ENCODE measurements at places on chromosomes 11 and 22. TPM values are rescaled to one million over a fixed set of nuclear protein-coding genes. Genes with fewer than 3 reads are reported as not detected.
A peak's percentile ranks its signal among the peaks of the same experiment; 100 is the strongest.

CCDC73 gene
- total RNA-seq, result not detected

DNA sequence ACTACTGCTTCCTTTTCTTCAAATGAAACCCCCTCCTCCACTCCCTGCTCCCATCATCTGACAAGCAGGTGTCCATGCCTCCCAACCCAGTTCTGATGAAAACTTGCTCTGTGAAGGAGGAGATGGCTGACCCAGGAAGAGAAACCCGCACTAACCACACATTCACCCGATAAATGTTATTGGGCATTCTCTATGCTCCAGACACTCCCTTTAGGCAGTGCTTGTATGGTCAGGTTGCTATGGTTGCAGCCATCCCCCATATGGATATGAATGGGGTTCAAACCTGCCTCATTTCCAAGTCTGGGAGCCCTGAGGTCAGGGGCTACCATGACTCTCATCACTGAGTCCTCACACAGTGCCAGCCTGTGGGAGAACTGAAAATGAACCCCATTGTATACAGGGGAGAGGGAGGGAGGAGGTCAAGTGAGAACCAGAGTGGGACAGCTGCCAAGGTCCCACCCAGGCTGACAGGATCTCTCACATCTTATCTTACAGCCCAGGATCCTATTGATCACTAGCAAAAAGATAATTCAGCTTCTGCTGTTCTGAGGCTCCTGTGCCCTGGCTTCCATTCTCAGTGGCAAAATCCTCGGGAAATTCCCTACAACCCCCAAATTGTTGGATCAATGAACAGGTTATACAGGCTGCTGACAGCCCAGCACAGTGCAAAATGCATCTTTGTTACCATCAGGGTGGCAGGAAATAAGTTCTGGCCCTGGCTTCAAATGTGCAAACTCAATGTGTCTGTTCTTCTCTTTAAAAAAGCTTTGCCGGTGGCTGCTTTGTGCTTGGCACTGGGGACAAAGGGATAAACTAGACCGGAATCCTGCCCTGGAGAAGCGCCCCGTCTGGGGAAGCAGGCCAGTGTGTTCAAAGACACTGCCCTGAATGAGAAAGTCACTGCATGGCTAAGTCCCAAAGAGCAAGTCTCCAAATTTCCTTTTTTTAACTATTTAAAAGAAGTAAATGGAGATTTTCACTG is 22.7 kb upstream of the ACER3 start:
- DNase-seq, result peak; percentile 8

DNA sequence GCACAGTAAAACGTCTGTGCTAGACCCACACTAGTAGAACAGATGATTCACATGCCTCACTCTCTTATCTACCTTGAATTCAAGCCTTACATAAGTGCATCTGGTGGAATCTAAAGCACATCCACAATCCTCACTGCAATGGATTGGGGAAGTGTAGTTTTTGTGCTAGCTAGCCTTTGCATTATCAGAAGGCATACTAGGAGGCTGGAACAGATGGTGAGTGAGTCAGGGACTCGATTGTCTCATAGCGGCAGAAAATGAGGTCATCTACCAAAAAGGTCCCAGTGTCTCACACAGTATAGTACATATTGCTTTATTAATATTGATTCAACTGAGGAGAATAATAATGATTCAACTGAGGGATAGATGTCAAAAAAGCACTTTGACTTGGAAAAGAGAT is 9.3 kb downstream of the MSANTD4 start:
- DNase-seq, result no peak

IL18 gene
- total RNA-seq, result 3.5 TPM

XNDC1N gene
- total RNA-seq, result 19.5 TPM

RAB38 gene
- total RNA-seq, result 14.2 TPM

GRCh38 chr11:64084951-64085710 is 49.4 kb downstream of the FLRT1 start:
- DNase-seq, result no peak

DNA sequence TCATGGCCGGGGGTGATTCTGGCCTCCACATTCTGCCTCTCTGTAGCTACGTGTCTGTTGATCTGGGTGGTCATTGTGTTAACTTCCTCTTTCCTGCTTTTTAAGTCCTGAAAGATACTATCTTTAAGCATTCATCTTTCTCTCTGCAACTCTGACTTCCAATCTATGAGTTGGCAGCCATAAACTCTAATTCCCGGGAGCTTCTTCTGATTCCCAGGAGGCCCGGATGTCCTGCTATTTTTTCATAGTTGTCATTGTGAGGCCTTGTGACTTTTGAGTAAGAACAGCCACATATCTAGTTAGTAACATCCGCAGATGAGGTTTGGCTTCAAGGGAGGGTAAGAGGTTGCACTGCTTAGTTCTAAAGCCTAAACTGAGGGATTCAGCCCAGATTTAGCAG is 107.8 kb downstream of the SYN3 start:
- no peak for DNase-seq

DNA sequence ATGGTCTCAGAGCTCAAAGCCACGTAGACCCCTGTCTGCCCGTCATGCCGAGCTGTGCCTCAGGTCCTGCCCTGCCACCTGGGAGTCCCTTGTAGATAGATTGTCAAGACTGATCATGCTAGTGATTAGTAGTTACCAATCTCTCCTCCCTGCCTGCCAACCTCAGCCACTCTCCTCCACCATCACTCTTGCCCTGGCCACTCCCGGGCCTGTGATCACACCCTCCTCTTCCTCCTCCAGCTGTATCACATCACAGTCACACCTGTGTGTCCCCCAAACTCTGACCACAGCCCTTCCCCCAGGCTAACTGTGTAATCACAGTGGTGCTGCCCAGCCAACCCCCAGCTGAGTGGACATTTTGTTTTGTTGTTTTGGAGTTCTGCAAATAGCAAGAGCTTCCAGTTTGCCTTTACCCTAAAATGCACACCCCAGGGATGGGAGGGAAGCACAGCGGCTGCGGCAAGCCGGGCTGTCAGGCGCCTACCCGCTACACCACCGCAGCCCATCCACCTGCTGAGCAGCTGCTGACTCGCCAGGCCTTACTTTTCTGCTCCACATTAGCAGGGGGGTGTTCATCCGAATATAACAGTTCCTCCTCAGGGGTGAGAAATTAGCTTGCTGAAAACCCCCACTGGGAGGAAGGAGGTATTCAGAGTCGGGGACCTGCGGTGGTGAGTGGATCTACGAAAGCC is 45.8 kb downstream of the LRFN4 start:
- no peak for DNase-seq

GRCh38 chr11:35298369-35298768 is 121.0 kb downstream of the SLC1A2 start:
- no peak for DNase-seq

DNA sequence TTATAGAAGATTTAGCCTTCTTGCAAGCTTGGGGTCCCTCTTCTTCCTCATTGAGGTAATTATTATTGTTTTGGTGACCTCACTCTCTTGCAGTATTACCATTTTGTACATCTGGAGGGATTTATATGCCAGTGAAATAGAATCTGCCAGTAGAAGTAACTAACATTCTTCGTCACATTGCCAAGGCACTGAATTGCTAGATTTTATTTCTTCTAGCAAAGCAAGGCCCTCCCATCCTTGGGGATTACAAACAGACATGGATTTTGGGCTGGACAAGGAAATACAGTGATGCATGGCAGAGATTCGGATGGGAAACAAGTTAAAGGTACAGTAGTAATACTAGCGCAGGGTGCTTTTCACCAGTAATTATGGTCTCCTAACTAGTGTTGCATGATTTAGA is 7.8 kb downstream of the ADAMTS15 start:
- no peak for DNase-seq

DNA sequence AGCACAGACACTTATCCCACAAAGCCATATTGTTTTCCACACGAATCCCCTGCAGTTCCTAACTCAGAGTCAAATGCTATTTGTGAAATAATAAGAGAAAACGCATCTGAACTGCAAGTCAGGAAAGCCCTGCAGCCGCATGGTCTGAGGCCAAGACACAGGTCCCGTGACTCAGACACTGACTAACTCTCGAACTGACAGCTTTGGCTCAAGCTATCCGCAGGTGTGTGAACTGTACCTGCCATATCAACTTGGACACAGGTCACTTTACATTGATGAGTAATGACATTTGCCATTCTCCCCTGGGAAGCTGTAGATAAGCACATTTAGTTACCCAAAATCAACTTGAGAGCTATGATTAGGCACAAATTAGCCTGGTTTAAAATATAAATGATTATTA is 34.9 kb upstream of the NFRKB start:
- no peak for DNase-seq

DNA sequence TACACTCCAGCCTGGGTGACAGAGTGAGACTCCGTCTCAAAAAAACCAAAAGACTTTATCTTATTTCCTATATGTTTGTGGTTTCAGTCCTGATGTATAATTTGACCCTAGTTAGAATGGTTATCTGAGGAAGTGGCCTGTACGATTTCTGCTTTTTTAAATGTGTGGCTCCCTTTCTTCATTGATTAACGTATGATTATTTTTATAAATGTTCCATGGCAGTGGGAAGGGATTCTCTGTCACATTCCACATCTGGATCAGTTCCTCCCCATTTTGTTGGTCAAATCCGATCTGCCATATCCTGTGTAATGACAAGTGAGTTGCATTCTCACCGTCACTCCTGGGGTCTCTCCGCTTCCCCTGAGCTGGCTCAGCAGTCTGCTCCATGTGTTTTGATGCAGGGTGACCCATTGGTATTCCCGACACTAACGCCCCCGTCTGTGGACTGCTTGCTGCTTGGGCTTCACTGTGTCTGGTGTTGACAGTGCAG is 20.3 kb downstream of the NEAT1 start:
- no peak for DNase-seq

XBP1 gene
- total RNA-seq, result 195 TPM

DNA sequence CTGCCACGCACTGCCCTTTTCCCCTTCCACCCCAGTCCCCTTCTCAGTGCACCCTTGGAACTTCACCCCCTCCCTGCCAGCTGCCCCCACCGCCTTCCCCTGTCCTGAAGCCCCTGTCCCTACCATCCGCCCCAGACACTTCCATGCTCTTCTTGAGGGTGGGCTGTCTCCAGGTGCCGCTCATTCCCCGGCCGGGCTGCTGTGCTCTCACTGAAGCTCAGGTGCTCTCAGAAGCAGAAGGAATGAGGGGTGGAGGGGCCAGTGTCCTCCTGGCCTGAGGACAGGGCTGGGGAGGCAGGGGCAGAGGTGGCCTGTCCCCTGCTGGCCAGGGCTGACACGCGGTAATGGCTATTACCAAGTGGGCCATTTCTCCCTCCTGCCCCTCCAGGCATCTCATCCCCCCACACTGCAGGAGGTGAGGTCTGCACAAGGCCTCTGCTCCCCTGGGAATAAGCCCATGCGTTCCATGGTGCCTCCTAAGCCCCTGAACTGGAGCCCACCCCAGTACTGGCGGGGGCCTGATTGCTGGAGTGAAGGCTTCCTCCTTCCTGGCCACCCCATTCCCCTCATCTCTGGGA is 6.6 kb upstream of the BID start:
- DNase-seq, result no peak

TOM1 gene
- 28.0 TPM for total RNA-seq

DNA sequence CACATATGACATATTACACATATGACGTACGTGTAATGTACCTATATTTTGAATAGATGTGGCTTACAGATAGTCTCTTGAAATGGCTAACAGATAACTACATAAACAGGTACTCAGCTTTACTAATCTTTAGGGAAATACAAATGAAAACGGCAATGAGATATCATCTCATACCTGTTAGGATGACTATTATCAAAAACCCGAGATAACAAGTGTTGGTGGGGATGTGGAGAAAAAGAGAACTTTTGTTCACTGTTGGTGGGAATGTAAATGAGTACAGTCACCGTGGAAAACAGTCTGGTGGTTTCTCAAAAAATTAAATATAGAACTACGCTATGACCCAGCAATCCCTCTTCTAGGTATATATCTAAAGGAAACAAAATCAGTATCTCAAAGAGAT is 247.6 kb downstream of the ETS1 start:
- no peak for DNase-seq

APBB1 gene
- total RNA-seq, result 26.6 TPM

MISFA gene
- total RNA-seq, result not detected

DNA sequence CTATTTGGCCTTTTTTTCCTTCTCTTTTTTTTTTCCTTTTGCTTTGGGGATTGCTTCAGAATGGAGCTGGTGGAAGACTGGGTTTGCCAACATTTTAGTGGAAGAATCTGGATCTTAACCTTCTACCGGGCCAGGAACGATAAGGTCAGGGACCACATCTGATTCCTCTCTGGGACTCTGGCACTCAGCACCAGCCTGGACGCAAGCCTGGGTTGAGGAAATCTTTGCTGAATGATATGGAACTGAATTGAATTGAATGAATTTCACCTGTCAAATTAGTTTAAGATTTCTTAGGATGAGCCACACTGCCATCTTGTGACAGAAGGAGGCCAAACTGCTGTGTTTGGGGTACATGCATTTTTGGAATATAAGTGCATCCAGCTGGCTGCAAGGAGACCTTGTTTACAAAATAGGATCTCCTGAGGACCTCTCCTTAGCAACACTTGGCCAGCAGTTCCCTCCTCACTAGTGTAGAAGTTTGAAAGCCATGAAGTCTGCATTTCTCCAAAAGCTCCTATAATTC is 30.4 kb downstream of the TPBGL start:
- peak; percentile 54 for DNase-seq

DNA sequence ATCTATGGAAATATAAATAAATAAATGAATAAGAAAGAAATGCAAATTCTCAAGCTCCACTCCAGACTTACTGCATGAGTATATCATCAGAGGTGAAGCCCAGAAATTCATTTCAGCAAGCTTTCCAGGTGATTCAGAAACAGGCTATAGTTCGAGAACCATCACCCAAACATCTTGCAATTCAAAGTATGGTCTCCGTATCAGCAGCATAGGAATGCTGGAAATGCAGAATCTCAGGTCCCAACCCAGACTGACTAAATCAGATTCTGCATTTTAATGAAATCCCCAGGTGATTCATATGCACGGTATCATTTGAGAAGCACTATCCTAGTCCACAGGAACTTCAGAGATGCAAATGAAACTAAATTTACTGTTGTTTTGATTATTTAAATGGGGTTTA is 95.3 kb downstream of the SERGEF start:
- DNase-seq, result peak; percentile 35

DNA sequence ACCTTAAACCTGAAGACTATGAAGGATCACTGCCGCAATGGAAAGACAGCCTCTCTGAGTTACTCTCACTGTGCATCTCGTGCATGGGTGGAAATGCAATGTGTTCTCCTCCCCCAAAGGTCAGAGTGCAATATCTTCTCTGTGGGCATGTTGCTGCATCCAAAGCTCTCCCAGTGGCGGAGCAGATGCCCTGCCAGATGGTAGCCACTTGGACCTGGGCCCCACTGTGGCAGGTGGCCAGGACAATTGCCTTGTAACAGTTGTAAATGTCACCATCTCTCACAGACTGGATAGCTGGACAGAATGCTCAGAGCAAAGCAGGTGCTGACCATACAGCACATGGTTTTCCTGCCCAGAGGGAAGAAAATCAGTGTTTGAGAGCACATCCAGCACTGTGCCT is 542.0 kb downstream of the FAM181B start:
- no peak for DNase-seq

TMPRSS13 gene
- 0.08 TPM for total RNA-seq

CHRNA10 gene
- 0.58 TPM for total RNA-seq

SERHL2 gene
- 1.5 TPM for total RNA-seq

DEUP1 gene
- 0.63 TPM for total RNA-seq

BAIAP2L2 gene
- total RNA-seq, result 5.6 TPM

RASSF10 gene
- total RNA-seq, result 1.8 TPM
